ENCODE measurements at places on chromosomes 5 and 9.

- no peak for DNase-seq
Measured at GRCh38 chr5:37736397-37736796, 103.4 kb downstream of the GDNF start.

DNA sequence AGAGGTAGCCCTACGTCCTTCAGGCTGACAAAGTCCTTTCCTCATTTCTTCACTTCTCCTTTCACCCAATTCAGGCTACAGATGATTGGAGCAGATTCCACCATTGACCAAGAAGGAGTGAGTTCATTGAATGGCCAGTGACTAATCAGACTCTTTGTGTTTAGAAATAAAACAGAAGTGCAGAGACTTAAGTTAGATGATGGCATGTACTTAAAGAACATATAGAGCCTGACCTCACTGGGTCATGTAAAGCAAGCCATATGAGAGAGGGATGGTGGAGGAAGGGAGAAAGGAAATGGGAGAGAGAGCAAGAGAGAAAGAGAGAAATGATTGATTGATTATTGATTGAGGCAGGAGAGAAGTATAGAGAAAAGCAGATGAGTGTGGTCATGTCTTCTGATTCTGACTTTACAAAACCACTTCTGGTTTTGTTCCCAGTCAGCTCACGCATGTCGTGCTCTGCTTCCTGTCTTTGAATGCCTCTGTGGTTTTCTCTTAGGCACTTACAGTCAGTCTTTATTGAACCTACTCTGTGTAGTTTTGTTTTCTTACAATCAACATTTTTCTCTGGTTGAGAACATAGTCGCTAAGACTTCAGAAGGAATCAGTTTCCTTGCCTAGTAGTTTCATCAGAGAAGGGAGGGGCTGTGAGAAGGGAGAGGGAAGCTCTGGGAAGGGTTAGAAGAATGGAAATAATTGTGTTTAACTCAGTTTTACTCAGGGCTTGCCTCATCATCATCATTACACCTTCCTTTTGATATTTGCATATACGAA, 149.2 kb upstream of the KLF9 start:
- peak; percentile 83 for DNase-seq

GRCh38 chr9:17480966-17481365, 97.9 kb upstream of the SH3GL2 start:
- no peak for DNase-seq

DNA sequence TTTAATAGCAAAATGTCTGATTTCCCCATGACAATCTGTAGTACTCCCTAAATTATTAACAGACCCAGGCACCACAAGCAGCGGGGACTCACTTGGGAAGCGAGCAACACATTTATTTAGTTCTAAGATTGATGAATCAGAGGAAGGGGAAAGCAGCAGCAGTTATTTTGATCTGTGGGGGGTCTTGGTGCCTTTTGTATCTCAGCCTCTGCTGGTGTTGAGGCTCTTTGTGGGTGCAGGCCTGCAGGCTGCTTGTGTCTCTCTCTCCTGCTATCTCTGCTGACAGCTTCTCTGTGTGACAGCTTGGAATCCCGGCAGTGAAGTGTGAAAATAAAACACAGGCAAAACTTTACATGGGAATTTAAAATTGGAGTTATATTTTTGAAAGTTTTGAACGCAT, 878.2 kb upstream of the DMAC1 start:
- DNase-seq, result peak; percentile 41

DNA sequence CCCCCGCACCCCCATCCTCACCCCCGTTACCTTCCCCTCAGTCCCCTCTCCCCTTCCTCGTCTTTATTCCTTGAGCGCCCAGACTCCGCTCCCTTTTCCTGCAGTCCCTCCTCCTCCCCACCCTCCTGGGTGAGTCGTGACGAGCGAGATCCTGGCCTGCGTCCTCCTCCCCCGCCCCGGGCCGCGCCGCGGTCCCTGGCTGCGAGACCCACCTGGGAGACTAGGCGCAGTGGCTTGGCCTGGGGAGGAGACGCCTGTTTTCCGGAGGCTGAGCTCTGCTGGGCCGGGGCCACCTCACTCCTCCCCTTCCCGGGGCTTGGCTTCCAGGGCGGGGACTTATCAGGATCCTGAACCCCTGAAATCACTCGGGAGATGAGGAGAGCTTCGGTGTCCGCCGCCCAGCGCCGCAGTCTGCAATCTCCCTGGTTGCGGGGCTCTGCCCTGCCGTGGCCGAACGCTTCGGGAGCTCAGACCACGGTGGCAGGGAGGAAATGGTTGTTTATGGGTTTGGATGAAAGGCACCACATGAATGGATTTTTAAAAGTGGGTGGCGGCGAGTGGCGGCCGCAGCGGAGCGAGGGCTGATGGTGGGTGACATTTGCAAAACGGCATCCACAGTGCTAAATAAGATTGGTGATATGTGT, 984 bp downstream of the STXBP1 start:
- peak; percentile 62 for DNase-seq

DNA sequence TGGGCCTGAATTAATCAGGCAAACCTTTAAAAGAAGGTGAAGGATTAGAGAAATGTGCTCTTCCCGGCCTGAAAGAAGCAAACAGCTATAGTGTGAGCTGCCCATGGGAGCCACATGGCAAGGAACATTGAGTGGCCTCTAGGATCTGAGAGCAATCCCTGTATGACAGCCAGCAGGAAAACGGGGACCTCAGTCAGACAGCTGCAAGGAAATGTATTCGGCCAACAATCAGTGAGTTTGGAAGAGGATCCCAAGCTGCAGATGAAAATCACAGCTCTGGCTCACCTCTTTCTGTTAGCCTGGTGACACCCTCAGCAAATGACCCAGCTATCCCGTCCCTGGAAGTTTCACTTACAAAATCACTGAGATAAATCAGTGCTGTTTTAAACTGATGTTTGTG, 309.2 kb downstream of the SH3GL2 start:
- DNase-seq, result no peak

GRCh38 chr5:76388791-76389512, 14.1 kb upstream of the IQGAP2 start:
- DNase-seq, result no peak

DNA sequence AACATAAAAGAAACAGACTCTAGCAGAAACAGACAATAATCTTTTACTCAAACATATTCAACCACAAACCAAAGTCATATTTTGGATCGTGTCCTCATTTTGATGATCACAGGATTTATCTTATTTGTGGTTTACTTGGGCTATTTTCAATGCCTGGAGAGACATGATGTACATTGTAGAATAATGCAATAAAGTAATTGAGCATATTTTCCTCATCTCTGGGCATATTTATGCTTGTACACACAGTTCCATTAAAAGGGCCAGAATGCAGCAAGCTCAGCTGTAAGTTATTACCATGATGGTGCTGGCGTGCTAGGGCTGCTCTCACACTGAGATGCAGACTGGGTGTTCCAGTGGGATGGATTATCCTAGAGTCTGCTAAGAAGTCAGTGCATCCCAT, 456.7 kb downstream of the TLE4 start:
- peak; percentile 83 for DNase-seq

GRCh38 chr5:15737036-15737821, 237.2 kb downstream of the FBXL7 start:
- DNase-seq, result peak; percentile 39

DNA sequence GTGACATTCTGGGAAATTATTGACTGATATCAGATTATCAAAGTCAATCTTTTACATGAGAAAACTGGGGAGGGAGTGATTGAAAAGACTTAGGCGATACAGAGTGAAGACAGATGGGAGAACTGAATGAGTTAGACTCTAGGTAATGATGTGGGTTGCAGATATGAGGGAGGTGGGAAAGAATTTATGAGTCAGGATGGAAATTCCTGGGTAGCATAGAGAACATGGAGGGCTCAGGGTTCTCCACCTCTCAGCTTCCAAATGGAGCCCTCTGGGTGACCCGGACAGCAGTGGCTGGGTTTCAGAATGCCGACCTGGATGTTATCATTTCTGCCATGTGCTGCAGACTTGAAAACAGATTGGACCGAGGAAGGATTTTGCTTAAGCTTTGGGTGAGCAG, 75.4 kb upstream of the SHB start:
- peak; percentile 77 for DNase-seq

- peak; percentile 80 for DNase-seq
Measured at GRCh38 chr9:134661791-134662142, 20.2 kb downstream of the COL5A1 start.

DNA sequence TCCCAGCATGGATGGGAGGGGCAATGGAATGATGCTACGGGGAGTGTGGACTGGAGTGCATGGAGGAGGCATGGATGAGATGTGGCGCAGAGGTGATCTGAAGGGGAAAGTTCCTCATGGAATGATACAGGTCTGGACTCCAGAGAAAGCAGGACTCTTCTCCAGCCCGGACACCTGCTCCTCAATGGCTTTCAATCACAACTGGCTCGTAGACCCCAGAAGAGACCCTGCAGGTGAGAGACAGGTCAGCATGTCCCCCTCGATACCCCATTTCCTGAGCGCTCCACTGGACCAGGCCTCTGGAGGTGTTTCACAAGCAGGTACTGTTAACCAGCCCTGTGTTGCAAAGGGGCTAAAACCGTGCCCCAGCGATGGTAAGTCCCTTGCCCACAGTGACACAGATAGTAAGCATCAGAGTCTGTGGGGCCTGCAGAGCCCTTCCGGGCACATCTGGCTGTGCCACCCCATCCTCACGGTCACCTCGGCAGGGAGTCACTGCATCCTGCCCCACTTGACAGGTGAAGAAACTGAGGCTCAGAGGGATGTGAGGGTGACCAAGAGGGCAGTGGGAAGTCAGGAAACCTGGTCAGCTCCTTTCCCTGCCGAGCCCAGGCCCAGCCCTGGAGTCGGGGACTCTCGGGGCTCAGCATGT, 5.5 kb upstream of the DPM2 start:
- no peak for DNase-seq

- no peak for DNase-seq
Measured at GRCh38 chr9:5429873-5430564, 7.7 kb downstream of the PLGRKT start.

GRCh38 chr5:98085593-98085992, 687.9 kb upstream of the RGMB start:
- DNase-seq, result no peak

- DNase-seq, result no peak
Measured at GRCh38 chr5:30121043-30121442, 1072.4 kb upstream of the CDH6 start.

DNA sequence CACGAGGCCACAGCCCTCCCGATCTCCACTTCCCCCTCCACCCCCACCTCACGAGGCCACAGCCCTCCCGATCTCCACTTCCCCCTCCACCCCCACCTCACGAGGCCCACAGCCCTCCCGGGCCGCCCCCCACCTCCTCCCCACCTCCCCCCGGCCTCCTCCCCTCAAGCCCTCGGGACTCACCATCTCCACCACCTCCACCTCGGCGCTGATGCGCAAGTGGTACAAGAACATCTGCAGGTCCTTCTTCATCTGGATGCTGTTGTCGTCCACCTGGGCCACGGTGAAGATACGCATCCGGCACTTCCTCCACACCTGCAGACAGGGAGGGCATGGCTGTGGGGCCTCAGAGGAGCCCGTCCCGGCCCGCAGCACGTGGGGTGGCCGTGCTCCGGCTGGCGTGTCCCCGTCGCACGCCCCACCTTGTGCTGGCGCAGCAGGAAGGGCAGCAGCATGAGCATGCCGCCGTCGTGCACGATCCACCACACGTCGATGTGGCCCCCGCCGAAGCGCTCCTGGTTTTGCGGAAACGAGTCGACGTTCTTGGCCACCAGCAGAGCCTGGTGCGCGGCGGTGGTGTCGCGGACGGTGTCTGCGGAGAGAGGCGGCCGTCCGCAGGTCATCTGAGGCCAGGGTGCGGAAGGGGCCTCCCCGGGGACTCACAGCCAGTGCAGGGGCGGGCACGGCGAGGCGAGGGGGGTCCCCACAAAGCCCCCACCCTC, 48.0 kb downstream of the SLC12A7 start:
- DNase-seq, result no peak

- no peak for DNase-seq
Measured at GRCh38 chr9:86563936-86564335, 209.7 kb upstream of the TUT7 start.

DNA sequence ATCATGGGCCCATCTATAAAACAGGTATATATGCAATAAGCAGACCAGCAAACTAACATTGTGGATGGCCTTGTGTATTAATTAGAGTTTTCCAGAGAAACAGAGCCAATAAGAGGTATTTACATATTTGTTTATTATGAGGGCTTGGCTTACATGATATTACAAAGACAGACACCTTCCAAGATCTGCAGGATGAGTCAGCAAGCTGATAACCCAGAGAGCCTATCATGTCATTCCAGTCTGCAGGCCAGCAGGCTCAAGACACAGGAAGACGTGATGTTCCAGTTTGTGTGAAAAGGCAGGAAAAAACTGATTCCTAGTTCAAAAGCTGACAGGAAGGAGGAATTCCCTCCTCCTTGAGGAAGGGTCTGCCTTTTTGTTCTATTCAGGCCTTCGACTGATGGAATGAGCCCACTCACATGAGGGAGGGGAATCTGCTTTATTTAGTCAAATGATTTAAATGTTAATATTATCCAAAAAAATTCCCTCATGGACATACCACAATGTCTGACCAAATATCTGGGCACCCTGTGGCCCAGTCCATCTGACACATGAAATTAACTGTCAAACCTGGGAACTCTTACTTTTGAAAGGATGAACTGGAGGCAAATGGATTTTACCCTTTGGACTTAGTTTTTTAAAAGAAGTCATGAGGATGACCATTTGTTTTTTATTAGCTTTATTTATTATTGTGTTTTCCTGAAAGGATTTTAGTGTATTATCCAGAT, 161.2 kb upstream of the CHD1 start:
- DNase-seq, result no peak

GRCh38 chr5:1930880-1931603, 48.3 kb upstream of the IRX4 start:
- DNase-seq, result no peak

GRCh38 chr9:105438141-105438806, 9.6 kb upstream of the FSD1L start:
- peak; percentile 41 for DNase-seq

- peak; percentile 16 for DNase-seq
Measured at GRCh38 chr5:132979367-132979940, 16.0 kb upstream of the AFF4 start.

- DNase-seq, result no peak
Measured at GRCh38 chr5:141374627-141375026, 936 bp downstream of the PCDHGA6 start.

GRCh38 chr5:103305809-103306208, 47.2 kb downstream of the MACIR start:
- no peak for DNase-seq

DNA sequence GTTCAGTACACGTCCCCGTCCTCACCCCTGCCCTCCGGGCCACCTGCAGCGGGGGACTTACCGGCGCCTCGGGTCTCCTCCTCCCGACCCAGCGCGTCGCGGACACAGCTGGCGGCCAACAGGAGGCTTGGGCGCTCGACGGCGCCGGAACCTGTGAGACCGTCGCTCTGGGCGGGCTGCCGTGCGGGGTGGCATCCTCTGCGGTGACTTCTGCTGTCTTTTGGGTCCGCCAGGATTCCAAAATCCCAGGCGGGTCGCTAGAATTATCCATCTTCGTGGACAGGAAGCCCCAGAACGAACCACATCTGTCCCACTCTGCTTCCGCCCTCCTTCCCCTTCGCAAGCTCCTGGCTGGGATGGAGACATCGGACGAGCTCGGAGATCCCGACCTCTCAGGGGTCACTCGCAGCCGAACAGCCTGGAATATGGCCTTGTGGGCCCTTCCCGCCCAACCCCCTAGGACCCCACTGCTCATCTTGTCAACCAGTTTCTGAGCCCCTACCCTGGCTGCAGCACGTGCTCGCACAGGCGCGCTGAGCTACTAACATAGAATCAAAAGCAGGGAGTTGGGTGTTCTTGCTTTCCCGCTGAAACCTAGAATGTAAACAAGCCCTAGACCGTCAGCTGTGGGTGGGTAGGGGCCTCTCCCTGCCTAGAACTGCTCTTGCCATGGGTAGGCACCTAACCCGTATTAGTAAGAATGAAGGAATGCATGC, 947 bp upstream of the MARCHF3 start:
- no peak for DNase-seq
